Activated CD4-positive, CD25-positive, alpha-beta regulatory T cell (primary cell): ENCODE measurements at places on chromosomes 1 and 21.

GRCh38 chr1:207605444-207606361, 39.2 kb upstream of the CR1L start:
- DNase-seq: no peak

- no peak for DNase-seq
Measured at GRCh38 chr1:227940791-227941241, 6.9 kb downstream of the WNT9A start.

- no peak for DNase-seq
Measured at GRCh38 chr1:48691429-48692001, 85.2 kb downstream of the BEND5 start.

- peak; percentile 13 for DNase-seq
Measured at GRCh38 chr1:248618878-248619277, 16.0 kb downstream of the OR2T11 start.

DNA sequence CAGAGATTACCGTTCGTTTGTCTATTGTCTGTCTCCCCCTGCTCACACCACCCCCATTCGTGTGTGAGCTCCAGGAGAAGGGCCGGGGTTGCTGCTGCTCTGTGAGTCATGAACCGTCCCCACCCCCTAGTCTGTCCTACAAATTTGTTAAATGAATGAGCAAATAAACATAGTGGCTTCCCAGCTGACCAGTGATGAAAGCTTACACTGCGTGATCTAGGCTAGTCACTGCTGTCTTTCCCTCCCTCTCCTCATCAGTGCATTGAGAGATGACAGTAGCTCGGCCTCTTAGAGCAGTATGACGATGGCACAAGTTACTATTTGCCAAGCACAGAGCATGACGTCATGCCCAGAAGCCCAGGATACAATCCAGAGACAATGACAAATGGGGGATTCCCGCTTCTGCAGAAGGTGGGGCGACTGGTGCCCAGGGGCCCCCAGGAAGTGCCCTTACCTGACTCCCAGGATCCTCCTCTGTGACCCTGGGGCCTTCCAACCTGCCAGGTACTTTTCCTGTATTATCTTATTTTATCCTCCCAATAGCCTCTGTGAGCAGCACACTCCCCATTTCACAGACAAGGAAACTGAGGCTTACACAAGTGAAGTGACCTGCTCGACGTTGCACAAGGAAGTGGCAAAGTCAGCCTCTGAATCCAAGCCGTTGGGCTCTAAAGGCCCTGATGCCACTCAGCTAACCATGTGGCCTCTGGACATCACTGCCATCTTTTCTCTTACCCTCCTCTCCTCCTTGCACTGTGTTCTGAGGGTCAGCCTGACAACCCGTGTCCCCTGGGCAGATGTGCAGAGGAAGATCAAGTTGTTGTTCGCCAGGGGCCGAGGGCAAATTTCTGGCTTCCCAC, 8.6 kb upstream of the EPHA2 start:
- no peak for DNase-seq

GRCh38 chr1:24779689-24780464, 34.6 kb downstream of the CLIC4 start:
- no peak for DNase-seq

DNA sequence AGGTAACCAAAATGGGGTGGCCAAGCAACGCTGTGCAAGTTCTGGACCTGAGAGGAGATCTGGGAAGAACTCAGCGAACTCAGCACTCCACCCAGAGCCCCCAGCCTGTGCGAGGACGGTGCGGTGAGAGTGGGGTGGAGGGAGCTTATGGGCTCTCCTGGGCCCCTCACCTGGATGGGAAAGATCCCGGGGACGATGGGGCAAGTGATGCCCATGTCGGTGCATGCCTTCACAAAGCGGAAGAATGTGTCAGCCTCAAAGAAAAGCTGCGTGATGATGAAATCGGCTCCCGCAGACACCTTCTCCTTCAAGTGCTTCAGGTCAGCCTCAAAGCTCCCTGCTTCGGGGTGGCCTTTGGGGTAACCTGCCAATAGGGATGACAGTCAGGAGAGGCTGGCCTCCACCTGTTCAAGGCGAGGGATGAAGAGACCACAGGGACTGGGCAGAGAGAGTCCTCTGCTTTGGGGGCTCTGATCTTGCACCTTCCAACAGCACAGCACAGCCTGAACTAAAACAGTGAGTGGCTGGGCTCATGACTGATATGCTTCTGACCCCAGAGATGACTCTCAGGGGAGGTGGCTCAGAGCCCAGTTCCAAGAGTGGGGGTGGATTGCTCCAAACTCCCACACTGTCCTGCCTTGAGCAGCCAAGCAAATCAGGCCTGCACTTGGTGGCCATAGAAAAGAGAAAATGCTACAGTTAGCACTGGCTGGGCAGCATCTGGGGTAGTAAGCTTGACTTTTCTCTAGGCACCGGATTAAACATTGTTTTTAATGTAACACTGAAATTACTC, 9.5 kb downstream of the MTHFR start:
- no peak for DNase-seq
